ENCODE measurements at places on chromosomes 7 and 10. TPM values are rescaled to one million over a fixed set of nuclear protein-coding genes. Genes with fewer than 3 reads are reported as not detected.

DNA sequence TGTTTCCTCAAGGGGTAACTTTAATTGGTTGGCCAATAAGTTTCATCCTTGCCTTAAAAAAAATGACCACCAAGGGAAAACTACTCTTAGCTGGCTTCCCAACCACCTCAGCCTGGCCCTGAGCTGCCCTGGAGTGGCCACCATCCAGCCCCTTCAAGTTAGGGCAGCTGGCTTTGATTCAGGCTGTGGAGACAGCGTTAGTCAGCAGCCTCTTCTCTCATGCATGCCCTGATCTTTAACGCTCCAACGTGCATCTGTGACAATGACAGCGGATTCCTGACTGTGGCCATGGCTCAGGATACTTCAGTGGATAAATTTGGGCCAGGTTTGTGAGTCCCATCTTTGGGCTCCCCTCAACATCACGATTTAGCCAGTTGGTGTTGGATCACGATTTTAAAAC is 111.6 kb downstream of the RBM20 start:
- DNase-seq = no peak

DNA sequence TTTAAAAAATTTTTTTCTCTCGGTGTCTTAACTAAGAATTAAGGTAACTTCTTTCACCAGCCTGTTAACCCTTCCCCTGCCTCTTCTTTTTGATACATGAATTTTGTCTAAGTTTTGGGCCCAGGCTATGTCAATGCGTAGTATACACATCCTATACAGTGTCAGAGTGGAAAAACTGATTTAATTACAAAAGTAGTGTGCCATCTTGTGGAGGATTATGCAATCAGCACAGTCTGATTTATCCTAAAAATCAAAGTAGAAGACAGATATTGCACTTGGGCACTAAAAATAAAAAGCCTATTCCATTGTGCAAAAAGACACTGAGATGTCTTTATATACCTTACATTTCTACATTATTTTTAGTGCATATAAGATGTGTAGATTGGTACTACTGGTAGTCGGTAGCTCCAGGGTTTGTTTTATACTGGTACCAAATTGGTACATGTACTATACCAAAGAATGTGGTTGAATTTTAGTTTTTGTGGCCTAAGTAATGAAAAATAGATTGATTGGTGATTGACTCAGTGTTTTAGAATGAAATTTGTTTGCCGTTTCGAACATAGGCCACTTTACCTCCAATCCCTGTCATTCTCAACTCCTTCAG is 96.6 kb downstream of the MKLN1 start:
- DNase-seq = peak; percentile 48

GRCh38 chr10:52782554-52782953 is 10.0 kb upstream of the MBL2 start:
- no peak for DNase-seq

- no peak for DNase-seq
Observed at GRCh38 chr7:87528730-87529129, 53.2 kb upstream of the ABCB4 start.

GRCh38 chr10:109956454-109957091 is 33.3 kb upstream of the XPNPEP1 start:
- DNase-seq = no peak

DNA sequence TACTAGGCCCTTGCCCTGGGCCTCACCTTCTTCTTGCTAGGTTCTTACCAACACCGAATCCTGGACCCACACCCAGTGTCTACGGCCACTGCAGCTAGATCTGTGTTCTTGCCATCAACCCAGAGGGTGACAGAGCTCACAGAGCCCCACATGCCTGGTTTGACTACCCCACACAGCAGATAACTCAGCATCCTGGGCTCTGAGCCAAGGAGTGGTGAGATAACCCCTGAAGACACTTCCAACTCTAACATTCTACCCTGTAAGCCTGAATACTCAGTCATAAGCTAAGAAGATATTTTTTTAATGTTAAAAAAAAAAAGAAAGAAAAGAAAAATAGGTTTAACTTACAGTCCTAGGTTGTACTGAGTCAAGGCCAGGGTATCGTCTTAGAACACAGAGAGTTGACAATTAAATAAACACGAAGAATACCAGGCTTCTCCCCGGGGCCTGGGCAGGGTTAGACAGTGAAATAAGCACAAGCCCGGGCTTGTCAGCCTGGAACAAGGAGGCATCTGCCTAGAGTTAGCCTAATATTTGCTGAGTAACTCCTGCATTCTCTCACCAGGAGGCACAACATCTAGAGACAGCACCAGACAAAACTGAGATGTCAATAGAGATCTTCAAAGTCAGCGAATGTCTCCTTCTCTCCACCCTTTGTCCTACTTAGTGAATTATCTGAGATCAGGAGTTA is 556.5 kb upstream of the LRRN3 start:
- no peak for DNase-seq

DNA sequence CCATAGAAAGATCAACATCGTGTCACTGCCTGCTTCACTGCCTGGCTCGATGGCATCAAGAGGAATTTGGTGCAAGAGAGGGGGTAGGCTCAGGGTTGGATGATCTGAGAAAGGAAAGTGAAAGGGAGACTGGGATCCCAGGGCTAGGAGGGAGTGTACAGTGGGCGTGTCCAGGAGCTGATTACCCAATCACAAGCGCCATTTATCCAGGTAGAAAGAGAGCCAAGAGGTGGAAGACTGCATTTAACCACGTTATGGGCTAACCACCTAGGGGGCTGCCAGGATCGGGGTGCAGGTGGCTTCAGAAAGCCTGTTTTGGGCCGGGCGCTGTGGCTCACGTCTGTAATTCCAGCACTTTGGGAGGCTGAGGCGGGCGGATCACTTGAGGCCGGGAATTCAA is 10.3 kb downstream of the PODXL start:
- DNase-seq = peak; percentile 32

- DNase-seq = peak; percentile 73
Observed at GRCh38 chr7:129210256-129210988, 14.4 kb upstream of the AHCYL2 start.

DNA sequence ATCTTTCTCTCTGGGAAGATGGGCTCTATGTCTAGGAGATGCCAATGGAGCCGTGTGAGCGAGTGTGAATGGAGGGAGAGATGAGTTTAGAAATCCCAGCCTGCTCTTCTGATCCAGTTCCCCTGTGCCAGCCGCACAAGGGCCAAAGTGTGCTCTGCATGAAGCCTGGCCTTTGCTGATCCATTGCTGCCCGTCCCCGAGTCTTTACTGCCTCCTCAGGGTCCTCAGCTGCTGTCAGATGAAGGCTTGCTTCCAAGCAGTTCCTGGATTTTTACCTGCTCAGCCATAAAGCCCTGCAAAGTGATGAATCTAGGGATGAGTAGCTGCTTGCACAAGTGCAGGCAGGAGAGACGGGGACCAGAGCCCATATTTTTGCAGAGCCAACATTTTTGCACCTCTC is 115.9 kb downstream of the ZMIZ1 start:
- DNase-seq = no peak

DNA sequence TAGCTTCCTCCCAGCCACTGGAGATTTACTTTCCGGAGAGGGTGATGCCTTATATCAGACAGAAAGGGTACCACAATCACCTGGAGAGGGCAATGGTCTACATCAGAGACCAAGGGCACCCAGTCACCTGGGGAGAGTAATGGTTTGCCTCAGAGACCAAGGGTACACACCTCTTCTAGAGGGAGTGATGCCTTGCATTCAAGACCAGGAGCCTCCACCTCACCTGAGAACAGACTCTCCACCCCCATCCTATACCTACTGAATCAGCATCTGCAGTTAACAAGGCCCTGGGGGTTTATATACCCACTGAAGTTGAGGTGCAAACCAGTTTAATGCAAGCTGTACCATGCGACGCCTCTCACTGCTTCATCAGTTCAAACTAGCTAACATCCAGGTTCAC is 270.2 kb upstream of the IGFBP3 start:
- no peak for DNase-seq

GRCh38 chr7:139334399-139335150 is 6.6 kb upstream of the FMC1 start:
- DNase-seq = no peak

The NAT16 gene
- polyA plus RNA-seq = not detected

The KAZALD1 gene
- 9.7 TPM for polyA plus RNA-seq

The LRIT1 gene
- polyA plus RNA-seq = not detected

The LRRC61 gene
- polyA plus RNA-seq = 23.2 TPM

The KCP gene
- polyA plus RNA-seq = 7.7 TPM
